Stimulated activated CD4-positive, alpha-beta T cell treated with anti-CD3 and anti-CD28 coated beads, Interleukin-1b, Interleukin-23, amount 100 ng/mL, for 4 hours (primary cell): ENCODE measurements at places on chromosomes 11 and 22.

- no peak for DNase-seq
These were observed 552 bp downstream of the PRR33 start for GRCh38 chr11:1890856-1891830.

DNA sequence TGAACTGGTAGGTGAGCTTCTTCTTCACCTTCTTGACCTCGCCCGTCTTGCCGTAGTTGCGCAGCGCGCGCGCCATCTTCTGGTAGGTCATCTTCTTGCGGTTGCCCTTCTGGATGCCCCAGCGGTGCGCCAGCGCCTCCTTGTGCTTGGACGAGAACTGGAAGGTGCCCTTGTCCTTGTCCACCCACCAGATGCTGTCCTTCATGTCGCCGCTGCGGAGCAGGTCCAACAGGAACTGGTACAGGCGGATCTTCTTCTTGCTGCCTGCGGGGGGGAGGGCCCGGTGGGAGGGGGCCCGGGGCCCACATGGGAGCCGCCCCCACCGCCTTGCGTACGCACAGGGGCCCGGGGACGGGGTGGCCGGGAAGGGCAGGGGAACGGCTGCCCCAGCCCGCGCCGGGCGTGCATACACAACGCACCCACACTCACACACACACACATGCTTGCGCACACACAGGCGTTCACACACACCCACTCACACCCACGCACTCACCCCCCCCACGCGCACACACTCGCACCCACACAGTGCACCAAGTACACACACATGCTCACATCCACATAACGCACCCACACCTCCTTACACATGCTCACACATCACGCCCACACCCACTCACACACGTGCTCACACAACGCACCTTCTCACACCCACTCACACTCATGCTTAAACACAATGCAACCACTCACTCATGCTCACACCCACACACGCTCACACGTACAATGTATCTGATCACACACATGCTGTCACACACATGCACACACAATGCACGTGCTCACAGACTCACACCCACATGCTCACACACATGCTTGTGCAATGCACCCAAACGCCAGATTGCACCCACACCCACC lies 3.0 kb upstream of the MYBPC3 start:
- no peak for DNase-seq

DNA sequence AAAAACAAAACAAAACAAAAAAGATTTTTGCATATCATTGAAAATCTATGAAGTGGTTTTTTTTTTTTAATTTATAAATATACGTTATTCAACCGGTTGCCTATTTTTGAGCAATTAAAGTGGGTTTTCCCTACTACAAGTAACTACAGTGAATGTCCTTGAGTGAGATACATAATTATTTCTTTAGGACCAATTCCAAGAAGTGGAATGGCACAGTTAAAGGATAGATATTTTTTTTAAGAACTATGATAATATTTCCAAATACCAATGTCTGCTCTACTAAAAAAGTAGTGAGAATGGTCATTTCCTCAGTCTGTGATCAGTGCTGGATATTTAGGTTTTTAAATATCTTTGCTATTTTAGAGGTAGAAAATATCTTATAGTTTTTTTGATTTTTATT lies 118.8 kb downstream of the TEAD1 start:
- DNase-seq, result no peak

GRCh38 chr22:44429941-44430587 lies 68.0 kb downstream of the RTL6 start:
- no peak for DNase-seq

DNA sequence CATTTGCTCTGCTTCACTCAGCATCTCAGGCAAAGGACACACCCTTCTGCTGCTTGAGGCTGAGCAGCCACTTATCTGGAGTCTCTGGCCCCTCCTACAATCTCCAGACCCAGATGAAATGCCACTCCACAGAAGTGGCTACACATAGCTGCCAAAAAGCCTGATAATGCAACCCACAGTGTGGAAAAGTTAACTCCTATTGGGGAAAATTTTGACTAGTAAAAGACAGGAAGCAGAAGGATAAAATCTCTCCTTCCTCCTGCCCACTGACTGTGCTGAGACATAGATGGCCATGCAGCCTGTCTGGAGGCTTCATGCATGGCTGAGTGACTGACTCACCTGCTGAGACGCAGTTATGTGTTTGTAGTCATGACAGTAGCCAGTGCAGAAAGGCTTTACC lies 92.3 kb upstream of the TEAD1 start:
- no peak for DNase-seq

DNA sequence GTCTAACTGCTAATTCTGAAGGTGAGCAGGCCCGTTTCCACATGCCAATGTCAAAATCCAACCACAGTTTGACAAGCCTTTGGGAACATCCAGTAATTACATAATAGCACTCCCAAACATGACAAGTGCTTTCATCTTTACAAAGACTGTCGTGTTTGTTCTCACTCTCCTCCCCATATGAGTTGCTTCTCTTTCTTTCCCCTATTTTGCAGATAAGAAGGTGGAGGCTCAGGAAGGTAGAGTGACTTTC lies 55.9 kb upstream of the CD44 start:
- DNase-seq, result no peak

DNA sequence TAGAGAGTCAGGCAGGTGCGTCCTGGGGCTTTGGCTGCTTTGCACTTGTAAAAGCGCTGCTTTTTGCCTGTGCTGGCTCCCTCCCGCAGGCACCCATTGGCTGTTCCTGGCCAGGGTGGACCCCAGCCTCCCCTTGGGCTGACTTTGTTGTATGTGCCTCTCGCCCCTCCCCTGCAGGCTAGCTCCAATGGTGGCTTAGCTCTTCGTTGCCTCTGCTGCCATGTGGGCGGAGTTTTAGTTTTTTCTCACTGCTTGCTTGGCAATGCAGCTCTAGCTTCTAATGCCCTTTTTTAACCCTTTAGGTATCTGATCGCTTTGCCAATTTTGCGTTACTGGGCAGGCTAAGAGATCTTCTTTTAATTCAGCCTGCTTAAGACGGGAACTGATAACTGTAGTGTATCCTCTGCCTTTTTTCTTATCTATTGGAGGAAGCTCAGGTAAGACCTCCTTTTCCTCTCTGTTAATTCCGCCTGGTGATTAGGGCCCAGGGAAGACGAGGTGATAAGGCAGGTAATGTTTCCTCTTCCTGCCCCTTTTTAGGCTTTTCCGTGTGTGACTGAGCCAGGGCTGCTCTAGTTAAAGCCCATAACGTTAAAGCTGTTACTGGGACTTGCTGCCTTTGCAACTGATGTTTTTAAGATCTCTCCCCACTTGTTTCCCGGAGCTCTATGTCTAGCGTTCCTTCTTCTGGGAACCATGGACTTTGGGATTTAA lies 11.7 kb upstream of the GLYATL1 start:
- DNase-seq, result no peak

DNA sequence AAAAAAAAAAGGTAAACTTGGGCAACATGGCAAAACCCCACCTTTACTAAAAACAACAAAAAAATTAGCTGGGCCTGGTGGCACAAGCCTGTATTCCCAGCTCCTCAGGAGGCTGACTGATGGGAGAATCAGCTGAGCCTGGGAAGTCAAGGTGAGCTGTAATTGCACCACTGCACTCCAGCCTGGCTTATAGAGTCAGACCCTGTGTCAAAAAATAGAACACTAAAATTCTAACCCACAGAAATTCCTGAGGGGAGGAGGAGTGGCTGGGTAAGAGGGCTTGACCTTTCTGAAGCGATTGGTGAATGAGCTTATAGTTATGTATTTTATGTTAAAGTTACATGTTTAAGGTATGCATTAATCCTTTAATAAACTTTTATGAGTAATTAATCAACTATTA lies 53.3 kb downstream of the FAT3 start:
- no peak for DNase-seq

- DNase-seq, result no peak
These were observed 116.8 kb upstream of the GRAMD1B start for GRCh38 chr11:123313262-123313661.

- DNase-seq, result no peak
These were observed 4.6 kb upstream of the POLR3H start for GRCh38 chr22:41548830-41549211.

DNA sequence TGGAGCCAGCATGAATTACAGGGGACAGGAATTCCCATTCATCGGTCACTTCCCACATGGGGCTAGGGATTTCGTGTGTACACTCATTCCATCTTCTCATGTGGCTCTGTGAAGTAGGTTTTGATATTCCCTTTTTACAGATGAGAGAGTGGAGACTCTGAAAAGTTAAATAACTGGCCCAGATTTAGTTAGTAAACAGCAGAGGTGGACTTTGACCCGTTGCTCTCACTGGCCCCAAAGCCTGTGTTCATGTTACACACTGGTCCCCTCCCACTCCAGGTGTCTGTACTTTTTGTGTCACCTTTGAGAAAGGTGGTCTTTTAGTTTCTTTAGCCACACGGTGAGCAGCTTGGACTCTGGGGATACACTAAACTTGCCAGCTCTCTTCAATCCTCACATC lies 108.5 kb downstream of the MICAL2 start:
- DNase-seq, result no peak

DNA sequence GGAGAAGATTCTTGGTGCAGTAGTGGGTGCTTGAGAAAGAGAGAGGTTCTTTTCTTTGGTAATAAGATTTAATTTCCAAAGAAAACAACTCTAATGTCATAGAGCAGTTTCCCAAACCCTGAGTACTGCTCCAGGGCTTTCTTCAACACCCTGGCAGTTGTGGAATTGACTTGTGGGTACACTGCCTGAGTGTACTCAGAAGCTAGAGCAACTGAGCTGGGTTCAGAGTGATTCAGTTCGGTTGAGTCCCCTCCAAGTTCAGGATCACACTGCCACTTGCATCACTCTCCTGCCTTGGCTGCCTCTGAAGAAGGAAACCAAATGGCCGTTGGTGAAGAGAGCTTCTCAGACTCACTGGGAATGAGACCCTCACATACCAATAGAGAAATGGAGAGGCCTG lies 5.3 kb downstream of the DMC1 start:
- no peak for DNase-seq

- no peak for DNase-seq
These were observed 48.4 kb downstream of the CSTPP1 start for GRCh38 chr11:46984987-46985386.

DNA sequence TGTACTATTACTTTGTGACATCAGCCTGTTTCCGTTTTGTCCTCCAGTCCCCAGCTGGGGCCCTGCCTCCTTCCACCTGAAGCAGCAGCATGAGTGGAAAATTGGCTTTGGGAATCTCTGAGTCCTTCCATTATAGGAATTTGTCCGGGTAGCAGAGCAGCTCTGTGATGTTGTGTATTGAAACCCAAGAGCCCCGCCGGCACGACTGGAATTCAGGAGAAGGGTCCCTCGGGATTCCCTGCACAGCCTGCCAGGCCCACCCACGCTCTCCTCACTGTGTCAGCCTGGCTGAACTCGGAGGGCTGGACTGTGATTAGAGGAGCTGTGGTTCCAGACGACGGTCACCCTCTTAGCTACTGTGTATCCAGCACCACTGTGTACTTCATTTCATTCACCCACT lies 18.8 kb upstream of the TSPAN18 start:
- no peak for DNase-seq

GRCh38 chr11:8252388-8252787 lies 11.3 kb downstream of the LMO1 start:
- no peak for DNase-seq

DNA sequence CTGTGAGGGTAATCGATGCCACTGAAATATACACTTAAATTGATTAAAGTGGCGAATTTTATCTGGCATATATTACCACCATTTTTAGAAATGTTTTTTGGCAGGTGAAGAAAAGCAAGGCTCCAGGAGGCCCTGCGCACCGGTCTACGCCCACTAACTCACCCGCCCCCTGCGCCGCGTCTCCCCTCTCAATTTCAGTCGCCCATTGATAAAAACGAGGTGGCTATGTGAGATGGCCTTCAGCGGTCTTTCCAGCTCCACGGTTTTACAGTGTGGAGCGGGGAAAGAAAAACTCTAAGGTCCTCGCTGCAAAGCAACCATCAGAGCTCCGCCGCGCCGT lies 602 bp upstream of the AQP11 start:
- no peak for DNase-seq

DNA sequence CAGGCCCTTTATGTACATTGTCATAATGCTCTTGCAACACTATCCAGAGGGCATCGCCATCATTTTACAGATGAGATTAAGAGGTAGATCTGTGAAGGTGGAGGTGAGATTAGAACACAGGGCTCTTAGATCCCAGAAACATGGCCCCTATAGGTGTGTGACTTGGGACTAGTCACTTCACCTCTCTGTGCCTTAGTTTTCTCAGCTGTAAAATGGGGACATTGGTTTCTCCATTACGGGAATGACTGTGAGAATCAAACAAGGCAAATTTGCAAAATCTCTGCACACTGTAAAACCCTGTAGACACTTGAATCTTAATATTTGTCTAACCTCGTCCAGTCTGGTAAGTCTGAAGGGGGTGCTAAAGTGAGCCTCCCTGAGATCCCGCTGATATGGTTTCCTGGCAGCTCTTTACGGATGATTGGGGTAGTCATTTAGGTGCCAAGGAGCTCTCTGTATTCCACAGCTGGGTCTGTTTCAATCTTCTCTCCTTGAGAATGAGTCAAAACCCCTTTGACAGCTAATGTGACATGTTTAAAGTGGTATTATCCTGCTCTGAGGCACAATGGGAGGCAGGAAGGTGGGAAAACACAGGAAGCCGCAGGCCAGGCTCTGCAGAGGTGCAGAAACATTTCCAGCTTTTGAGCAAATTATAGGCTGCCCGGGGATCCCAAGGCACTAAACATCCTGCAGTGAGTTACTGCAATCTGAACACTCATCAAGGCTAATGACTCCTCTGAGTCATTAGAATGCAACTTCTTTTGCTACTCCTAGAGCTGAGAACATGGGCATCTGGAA lies 140.8 kb downstream of the CCDC81 start:
- no peak for DNase-seq

- no peak for DNase-seq
These were observed 55.0 kb downstream of the DNAJC24 start for GRCh38 chr11:31424652-31425051.

GRCh38 chr11:28133146-28133545 lies 25.0 kb downstream of the METTL15 start:
- no peak for DNase-seq

- no peak for DNase-seq
These were observed 259.4 kb downstream of the SWAP70 start for GRCh38 chr11:9923280-9923679.

GRCh38 chr11:93613231-93613831 lies 48.2 kb upstream of the CEP295 start:
- DNase-seq, result no peak

DNA sequence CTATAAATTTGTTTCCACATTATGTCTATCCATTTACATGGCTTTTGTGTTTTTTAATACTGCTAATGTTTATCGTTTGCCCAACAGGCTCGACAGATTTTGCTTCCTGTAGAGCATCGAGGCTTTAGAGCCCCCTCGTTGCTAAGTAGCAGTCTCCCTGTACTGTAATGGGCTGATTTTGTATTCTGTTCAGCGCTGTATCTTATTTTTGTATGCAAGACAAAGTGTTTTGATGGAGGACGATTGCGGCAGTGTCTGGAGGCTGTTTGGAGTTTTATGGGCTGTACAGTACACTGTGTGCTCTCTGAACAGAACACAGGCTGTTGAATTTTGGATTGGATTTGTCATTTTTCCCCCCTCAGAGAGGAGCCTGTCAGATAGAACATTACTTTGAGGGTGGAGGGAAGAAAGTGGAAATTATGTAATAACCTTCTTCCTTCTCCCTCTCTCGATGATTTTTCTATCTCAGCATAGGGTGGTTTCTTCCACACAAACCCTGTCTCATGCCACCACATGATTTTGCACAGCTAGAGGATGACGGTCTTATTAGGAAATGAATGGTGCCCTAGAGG lies 104.4 kb downstream of the ZBTB16 start:
- DNase-seq, result no peak
